ENCODE measurements at places on chromosomes 7 and 10.

DNA sequence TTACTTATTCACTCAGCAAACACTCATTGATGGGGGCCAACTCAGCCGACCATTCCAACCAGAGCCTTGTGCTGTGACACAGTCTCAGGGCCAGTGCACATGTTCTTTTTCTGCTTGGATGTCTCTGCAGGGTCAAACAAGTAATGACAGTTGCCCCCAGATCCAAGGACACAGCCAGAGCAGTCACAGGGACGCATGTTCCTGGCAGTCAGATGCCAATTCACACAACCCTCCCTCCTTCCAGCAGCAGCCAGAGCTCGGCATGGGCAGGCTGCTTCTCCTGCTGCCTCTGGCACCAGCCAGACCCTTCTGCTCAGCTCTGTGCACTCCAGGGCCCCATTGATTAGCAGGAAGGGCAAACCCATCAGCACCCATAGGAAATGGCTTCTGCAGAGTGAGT lies 20.3 kb downstream of the DRGX start:
- H3K36me3 ChIP-seq = no peaks in the 10 kb centered on the region
- H3K4me3 ChIP-seq = no peak overlapping the region
- no peak for DNase-seq
- peaks cover 8% of the 10 kb centered on the region for H3K27me3 ChIP-seq
- H3K4me1 ChIP-seq = no peaks in the 10 kb centered on the region

- H3K4me3 ChIP-seq = peak overlapping the region; percentile 73
- H3K4me1 ChIP-seq = peaks cover 90% of the 10 kb centered on the region
- H3K27me3 ChIP-seq = no peaks in the 10 kb centered on the region
- peaks cover 3% of the 10 kb centered on the region for H3K36me3 ChIP-seq
- no peak overlapping the region for H3K27ac ChIP-seq
Observed at GRCh38 chr10:35353805-35354204, 17.5 kb downstream of the CCNY start.

GRCh38 chr7:82521906-82522445 lies 78.4 kb upstream of the CACNA2D1 start:
- no peaks in the 10 kb centered on the region for H3K36me3 ChIP-seq
- peaks cover 1% of the 10 kb centered on the region for H3K27me3 ChIP-seq
- no peak overlapping the region for H3K27ac ChIP-seq
- no peak for DNase-seq

- DNase-seq = no peak
- peak overlapping the region; percentile 91 for H3K27ac ChIP-seq
- H3K4me1 ChIP-seq = peaks cover 37% of the 10 kb centered on the region
- no peaks in the 10 kb centered on the region for H3K36me3 ChIP-seq
- peak overlapping the region; percentile 99 for H3K4me3 ChIP-seq
Observed at GRCh38 chr7:128863433-128863989, 855 bp downstream of the ATP6V1F start.

DNA sequence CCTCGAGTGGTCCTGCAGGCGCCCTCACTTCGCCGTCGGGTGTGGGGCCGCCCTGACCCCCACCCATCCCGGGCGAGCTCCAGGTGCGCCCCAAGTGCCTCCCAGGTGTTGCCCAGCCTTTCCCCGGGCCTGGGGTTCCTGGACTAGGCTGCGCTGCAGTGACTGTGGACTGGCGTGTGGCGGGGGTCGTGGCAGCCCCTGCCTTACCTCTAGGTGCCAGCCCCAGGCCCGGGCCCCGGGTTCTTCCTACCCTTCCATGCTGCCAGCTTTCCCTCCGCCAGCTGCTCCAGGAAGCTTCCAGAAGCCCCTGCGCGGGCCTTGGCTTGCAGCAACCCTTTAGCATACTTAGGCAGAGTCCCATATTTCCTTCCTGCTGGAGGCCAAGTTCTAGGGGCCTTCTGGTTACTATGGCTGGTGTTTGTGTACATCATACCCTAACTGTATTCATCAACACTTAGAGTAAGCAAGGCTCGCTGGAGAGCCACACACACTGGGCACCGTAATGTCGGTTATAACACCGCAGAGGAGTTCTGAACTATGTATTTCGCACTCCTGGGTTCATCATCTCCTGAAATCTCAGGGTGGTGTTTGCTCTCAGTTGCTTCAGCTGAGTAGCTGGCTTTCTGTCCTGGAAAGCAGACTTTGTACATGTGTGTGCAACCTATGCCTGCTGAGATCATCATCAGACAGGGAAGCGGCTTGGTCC lies 471 bp downstream of the MGMT start:
- H3K4me1 ChIP-seq = peaks cover 34% of the 10 kb centered on the region
- H3K27me3 ChIP-seq = no peaks in the 10 kb centered on the region
- H3K27ac ChIP-seq = peak overlapping the region; percentile 83
- DNase-seq = no peak
- peaks cover 12% of the 10 kb centered on the region for H3K36me3 ChIP-seq

DNA sequence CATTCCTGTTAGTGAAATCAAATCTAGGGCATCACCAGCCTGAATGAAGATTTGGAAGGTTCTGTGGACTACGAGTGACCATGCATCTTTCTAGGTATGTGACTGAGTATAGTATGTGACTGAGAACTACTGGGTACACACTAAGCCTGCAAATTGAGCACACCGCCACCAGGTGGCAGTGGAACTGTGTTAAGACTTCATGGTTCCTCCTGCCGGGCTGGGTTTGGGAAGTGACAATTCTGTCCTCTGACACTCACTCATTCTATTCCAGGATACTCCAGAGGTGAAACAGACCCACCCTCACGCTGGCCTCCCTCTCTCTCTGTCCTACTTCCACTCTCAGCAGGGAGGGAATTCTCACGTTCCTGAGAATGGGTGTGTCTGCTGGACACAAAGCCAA lies 84.0 kb upstream of the TMEM248 start:
- H3K36me3 ChIP-seq = no peaks in the 10 kb centered on the region
- H3K4me3 ChIP-seq = no peak overlapping the region
- no peak for DNase-seq
- no peaks in the 10 kb centered on the region for H3K27me3 ChIP-seq
- no peaks in the 10 kb centered on the region for H3K4me1 ChIP-seq

DNA sequence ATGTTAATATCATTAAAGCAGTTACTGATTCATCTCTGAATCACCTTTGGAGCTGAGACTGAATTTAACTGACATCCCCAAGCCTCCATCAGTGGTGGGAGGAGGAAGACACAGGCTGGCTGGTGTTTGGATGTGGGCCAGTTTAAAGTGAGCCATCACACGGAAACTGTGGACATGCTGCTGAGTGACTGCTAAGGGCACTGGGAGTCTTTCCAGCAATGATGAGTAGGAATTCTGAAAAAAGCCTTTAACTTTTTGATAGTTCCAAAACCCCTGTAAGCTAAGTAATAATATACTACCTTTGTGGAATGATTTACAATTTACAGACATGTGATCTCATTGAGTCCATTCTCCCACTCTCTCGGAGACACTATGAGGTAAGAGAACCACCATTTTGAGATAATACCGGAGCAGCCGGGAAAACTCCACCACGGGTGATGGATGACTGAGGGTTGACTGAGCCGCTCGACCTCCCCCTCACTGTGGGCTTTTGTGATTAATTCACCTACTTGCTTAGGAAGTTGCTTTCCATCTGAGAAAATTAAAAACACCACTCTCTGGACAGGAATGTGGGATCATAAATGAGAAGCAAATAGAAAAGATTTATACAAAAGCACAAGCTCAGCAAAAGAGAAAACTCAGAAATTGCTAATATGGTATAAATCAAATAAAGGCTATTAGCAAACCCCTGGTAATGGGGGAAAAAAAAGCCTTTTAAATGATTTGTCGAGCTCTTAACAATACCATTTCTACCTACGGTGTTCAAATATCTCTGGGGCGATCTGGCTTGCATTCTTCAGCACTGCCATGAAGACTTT lies 194.8 kb downstream of the FANK1 start:
- no peaks in the 10 kb centered on the region for H3K4me1 ChIP-seq
- H3K4me3 ChIP-seq = no peak overlapping the region
- no peak for DNase-seq
- H3K36me3 ChIP-seq = no peaks in the 10 kb centered on the region
- no peaks in the 10 kb centered on the region for H3K27me3 ChIP-seq
- no peak overlapping the region for H3K27ac ChIP-seq

DNA sequence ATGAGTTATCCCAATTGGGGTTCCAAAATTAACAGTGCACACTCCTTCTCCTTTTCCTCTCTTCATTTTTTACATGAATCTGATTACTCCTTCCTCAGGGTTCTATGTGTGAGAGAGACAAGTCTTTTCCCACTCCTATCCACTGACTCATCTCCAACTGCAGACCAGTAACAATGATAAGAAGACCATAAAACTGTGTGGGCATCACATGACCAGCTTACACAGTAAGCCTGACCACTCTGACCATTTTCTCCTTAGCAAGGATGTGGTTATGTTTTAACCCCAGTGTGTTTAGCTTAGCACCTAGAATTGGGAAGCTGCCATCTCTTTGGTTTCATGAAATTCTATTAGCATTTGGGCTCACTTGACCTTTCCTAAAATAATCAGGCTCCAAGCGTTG lies 145.0 kb upstream of the CALCR start:
- H3K36me3 ChIP-seq = no peaks in the 10 kb centered on the region
- H3K27me3 ChIP-seq = peaks cover 17% of the 10 kb centered on the region
- no peak overlapping the region for H3K27ac ChIP-seq
- DNase-seq = no peak

DNA sequence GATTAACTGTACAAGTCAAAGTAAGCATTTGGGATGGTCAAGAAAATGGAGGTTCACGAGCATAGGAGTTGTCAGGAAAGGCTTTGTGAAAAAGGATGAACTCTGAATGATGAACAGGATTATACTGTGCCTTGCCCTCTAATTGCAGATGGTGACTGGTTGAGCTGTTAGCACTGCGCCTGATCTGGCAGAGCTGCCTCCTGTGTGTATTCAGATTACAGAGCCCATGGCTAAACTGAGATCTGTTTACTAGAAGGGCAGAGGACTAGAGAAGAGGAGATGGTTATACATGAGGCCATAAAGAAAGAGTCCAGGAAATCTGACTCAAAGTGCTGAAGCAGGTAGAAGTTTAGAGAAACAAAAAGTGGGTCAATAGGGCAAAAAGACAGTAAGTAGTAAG lies 29.7 kb downstream of the LRRC72 start:
- no peak for DNase-seq
- no peak overlapping the region for H3K27ac ChIP-seq
- H3K36me3 ChIP-seq = no peaks in the 10 kb centered on the region
- H3K4me3 ChIP-seq = no peak overlapping the region

DNA sequence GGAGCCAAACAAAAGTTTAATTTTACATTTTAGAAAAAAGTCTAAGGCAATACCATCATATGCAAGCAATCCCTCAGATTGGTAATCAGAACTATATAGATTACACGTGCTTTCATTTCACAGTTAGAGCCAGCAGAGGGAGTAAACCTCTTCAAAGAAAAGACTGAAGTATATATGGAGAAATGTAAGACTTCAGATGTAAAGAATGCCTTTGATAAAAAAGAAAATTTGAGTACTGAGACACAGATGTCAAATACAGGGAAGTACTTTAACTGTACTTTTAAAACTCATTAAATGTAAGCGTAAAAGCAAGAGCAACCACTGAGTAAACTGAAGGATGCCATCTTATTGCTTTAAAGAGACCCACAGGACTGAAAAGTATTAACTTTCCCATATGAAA lies 101.4 kb upstream of the FAM133B start:
- peaks cover 2% of the 10 kb centered on the region for H3K36me3 ChIP-seq
- H3K27ac ChIP-seq = no peak overlapping the region
- no peaks in the 10 kb centered on the region for H3K27me3 ChIP-seq
- peaks cover 27% of the 10 kb centered on the region for H3K4me1 ChIP-seq
- DNase-seq = no peak

- H3K4me3 ChIP-seq = no peak overlapping the region
- H3K36me3 ChIP-seq = no peaks in the 10 kb centered on the region
- no peaks in the 10 kb centered on the region for H3K4me1 ChIP-seq
- no peaks in the 10 kb centered on the region for H3K27me3 ChIP-seq
Observed at GRCh38 chr10:36177071-36177470, 535.0 kb upstream of the FZD8 start.

DNA sequence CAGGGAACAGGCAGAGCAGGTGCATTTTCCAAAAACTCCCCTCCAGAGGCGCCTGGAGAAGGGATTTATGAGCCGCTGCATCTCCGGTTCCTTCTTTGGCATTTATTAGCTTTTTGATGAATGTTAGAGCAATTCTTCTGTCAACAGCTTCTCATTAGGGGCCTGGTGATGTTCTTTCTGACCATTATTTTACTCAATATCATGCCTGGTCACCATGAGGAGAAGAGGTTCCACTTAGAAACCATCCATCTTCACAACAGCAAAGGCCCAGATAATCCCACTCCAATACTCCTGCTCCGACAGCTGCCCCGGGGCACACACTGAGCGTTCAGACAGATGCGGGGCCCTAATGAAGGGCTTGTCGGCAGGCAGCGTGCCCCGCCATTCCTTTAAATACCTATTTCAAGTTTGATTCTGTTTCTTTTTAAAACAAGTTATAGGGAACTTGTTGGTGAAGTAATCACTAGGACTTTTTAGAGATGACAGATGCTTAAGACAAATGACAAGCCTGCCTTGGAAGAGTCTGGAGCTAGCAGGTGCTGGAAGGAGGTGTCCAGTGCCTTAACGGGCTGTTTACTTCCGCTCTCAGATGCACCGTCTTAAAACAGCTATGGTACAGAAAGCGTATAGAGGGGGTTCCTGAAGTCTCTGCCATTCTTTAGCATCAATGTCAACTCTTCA lies 31.7 kb downstream of the ECHDC3 start:
- no peaks in the 10 kb centered on the region for H3K36me3 ChIP-seq
- peaks cover 6% of the 10 kb centered on the region for H3K27me3 ChIP-seq
- no peak overlapping the region for H3K27ac ChIP-seq

DNA sequence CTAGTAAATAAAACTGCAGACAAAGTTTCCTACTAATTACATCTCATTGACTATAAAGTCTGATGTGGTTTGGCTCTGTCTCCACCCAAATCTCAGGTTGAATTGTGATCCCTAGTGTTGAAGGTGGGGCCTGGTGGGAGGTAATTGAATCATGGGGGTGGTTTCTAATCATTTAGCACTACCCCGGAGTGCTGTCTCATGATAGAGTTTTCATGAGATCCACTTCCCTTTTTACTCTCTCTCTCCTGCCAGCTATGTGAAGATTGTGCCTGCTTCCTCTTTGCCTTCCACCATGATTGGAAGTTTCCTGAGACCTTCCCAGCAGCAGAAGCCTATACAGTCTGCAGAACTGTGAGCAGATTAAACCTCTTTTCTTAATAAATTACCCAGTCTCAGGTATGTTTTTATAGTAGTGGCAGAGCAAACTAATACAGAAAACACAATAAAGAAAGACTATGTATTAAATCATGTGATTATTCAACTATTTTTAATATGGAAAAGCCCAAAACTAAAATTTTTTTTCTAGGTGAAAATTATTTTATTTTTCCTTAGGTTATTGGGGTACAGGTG lies 232.1 kb downstream of the FZD1 start:
- no peak overlapping the region for H3K27ac ChIP-seq
- no peak overlapping the region for H3K4me3 ChIP-seq
- DNase-seq = no peak
- no peaks in the 10 kb centered on the region for H3K27me3 ChIP-seq

- H3K36me3 ChIP-seq = no peaks in the 10 kb centered on the region
- H3K27me3 ChIP-seq = no peaks in the 10 kb centered on the region
- no peak overlapping the region for H3K4me3 ChIP-seq
- DNase-seq = no peak
- H3K4me1 ChIP-seq = no peaks in the 10 kb centered on the region
Observed at GRCh38 chr7:117808341-117808757, 64.9 kb downstream of the CTTNBP2 start.

- no peaks in the 10 kb centered on the region for H3K36me3 ChIP-seq
- no peaks in the 10 kb centered on the region for H3K27me3 ChIP-seq
- no peak overlapping the region for H3K4me3 ChIP-seq
- no peak overlapping the region for H3K27ac ChIP-seq
- no peak for DNase-seq
Observed at GRCh38 chr10:36802490-36803153, 322.8 kb upstream of the ANKRD30A start.

GRCh38 chr7:85341973-85342372 lies 155.1 kb upstream of the SEMA3D start:
- no peaks in the 10 kb centered on the region for H3K4me1 ChIP-seq
- no peak overlapping the region for H3K4me3 ChIP-seq
- no peak for DNase-seq
- H3K36me3 ChIP-seq = no peaks in the 10 kb centered on the region
- no peaks in the 10 kb centered on the region for H3K27me3 ChIP-seq
- no peak overlapping the region for H3K27ac ChIP-seq
